Chondrocyte (in vitro differentiated cells): ENCODE measurements at places on chromosomes 5 and 9. TPM values are rescaled to one million over a fixed set of nuclear protein-coding genes. Genes with fewer than 3 reads are reported as not detected.

DNA sequence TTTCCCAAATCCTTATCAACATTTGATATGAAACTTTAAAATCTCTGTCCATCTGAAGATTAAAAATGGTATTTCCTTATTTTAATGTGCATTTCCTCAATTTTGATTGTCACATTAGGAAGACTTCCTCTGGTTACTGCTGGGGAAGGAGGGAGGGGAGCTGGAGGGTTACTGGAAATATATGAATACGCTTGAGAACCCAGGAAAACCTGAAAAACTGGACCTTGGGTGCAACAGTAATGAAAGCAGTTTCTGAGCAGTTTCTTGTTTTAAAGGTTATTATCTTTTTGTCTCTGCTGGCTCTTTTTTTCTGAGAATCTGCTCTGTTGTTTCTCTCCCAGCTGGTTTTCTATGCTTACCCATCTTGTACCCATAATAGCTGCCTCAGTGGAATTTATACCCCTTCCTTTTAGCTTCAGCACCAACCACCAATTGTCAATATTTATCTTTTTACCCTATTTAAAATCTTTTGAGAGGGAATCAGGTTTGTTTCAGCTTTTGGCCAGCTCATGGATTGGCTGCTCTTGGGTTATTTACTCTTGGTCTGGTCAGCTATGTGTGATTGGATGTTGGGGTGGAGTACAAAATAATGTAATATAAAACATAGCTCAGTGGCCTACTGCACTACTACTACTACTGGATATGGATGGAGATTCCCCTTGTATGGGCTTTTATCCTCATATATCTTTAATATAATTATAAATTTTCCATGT, 67.4 kb downstream of the UNC13B start:
- no peak for DNase-seq

GRCh38 chr5:56100439-56101176, 105.8 kb upstream of the IL6ST start:
- no peak for DNase-seq

DNA sequence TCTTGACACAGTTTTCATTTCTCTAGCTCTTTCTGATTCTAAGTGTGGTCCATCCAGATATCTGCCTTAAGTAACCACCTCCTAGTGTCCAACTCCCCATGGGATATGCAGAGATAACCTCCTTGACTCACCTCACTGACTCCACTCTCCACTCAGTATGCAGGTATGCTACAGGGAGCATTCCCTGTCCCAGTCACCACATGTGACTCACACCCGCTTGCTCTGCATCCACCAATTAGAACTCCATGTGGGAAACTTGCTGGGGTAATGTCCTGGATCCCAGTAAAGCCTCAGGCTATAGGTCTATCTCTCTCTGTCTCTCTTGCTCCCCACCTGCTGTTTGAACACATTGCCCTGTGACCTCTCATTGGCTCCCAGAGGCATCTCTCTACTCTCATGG, 563.9 kb downstream of the HTR1A start:
- no peak for DNase-seq

OR13D1 gene
- not detected in 3 replicates for total RNA-seq

GRCh38 chr9:71729816-71730526, 38.3 kb downstream of the CEMIP2 start:
- DNase-seq = no peak

DNA sequence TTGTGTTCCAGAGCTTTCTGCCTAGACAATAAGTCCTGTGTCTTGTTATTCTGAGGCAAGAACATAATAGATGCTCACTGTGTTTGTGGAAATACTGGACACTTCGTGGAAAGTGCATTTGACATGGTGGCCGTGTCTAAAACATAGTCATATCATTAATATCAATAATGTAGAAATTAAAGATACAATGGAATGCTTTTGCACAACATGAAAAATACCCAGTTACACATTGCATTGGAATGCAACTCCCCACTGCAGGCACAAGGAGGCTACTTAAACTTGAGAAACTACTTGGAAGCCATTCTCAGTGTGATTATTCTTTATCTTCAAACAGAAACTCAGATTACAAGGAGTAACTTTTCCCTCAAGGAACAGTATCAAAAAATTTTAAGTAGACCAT, 145.3 kb upstream of the ZNF462 start:
- no peak for DNase-seq

DIPK1B gene
- total RNA-seq = 8.2 to 9.2 TPM (median 8.5 TPM) in 3 replicates

DNA sequence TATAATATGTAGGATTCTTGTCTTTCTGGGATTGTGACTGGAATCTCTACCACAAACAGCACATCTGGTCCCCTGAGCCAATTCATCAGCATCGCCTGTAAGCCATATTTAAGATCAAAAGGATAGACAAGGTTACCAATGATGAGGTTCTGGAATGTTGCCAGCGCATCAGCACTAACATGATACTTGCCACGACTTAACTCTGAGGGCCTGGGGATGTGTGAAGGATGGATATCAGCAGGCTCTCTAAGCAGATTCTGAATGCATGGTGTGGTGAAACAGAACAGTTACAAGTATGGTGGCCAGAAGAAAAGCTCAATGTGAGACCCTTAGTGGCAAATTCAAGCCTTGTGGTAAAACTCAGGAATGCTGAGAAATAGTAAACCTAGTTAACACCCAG, 143.0 kb downstream of the XRCC4 start:
- DNase-seq = no peak

DNA sequence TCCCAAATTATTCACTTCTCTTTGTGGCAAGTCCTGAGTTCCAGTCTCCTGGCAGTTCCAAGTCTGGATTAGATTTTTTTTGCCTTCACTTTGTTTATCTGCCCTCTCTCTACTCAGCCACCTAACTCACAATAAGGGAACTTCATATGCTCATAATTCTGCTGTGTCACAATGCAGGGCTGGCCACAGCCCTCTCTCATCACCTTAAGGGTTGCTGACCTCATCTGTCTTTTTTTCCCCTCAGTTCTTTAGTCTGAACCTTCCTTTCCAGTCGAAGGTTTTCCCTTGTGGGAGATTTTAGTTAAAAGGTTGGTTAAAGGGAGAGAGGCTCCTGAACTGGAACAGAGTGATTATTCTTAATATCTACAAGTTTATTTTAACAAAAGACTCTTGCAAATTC, 4.1 kb downstream of the BAG1 start:
- DNase-seq = no peak

DNA sequence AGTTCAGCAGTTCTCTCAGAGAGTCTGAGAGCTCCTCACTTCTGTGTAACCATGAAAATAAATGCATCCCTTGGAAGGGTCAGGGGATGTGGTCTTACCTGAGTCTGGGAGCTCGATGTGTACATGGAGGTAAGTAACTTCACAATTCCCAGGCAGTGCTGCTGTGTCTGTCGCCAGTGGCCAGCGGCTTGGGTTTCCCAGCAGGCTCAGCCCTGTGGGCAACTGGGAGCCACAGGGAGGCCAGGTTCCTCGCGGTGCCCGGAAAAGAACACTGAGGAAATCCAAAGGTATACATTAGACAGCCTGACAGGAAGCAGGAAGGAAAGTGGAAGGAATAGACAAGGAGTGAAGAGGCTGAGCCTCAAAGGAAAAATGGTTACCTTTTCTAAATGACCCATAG, 62.2 kb downstream of the OSTF1 start:
- no peak for DNase-seq

DNA sequence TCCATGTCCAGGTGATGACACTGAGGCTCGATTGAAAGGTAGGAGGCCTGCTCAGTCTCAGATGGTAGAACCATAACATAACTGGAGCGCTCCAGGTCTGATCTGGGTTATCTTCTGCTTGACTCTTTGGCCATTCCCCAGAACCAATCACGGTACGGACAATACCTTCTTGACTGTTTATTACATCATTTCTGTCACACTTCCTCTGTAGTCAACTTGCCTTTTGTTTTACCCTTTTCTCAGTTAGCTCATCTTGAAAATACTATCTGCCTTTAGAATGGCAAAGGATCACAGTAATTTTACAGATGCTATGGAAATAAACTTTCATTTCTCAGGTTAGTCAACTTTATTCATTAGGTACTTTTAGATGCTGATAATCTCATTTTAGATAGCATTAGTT, 22.4 kb downstream of the GLRA1 start:
- DNase-seq = no peak
